ENCODE measurements at places on chromosomes 2 and 18. TPM values are rescaled to one million over a fixed set of nuclear protein-coding genes. Genes with fewer than 3 reads are reported as not detected.

Gene MDH1B
- 1.8 TPM for polyA plus RNA-seq

Gene KIDINS220
- polyA plus RNA-seq: 12.8 TPM

DNA sequence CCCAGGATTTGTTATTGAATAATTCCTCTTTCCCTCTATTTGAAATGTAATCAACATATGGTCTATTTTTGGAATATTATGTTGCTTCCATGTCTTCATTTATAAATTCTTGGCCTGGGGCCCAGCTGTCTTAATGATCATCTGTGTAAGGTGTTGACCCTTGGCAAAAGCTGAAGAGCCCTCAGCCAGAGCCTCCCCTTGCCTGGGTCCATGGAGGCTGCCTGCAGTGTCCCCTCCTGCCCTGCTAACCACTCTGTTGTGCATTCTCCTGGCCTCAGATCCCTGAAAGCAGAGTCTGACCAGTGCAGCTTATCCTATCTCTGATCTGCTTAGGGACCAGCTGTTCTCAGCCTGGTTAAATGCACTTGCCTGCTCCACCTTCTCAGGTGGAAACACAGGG lies 226.1 kb upstream of the APCDD1 start:
- DNase-seq: no peak
- H3K27ac ChIP-seq: no peak overlapping the region
- H3K36me3 ChIP-seq: peaks cover 7% of the 10 kb centered on the region
- no peaks in the 10 kb centered on the region for H3K4me1 ChIP-seq
- no peaks in the 10 kb centered on the region for H3K27me3 ChIP-seq

DNA sequence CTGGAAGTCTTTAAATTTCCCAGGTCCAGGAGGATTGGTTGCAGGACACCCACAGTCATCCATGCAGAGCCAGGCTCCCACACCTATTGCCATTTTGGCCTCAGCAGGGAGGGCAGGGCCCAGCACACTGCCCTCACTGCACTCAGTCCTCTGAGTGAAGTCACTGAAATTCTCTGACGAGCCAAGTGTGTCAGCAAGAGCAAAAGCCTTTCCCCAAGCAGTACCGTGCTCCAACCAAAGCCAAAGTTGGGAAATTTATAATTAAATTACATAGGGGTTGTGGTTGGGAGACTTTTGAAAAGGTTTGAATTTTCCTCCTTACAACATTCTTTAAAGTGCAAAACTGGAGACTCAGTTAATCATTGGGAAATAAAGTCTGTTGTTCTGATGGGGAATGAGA lies 98.5 kb upstream of the CD226 start:
- no peaks in the 10 kb centered on the region for H3K4me1 ChIP-seq
- H3K27me3 ChIP-seq: no peaks in the 10 kb centered on the region
- DNase-seq: no peak

DNA sequence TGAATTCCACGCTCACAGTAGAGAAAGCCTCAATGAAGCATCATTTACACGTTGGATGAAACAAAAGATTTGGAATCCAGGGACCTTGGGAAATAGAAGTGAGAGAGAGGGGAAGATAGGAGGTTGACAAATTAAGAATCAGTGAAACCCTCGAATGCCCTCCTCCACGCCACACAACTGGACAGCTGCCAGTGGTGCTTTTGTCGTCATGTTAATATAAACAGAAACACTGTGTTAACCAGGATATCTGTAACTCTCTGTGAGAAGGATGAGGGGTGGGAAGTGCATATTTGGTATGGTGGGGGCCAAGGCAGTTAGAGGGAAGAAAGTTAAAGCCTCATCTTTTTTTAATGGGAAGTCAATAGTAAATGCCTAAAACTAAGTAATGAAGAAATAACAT lies 108.7 kb downstream of the GFPT1 start:
- H3K27ac ChIP-seq: no peak overlapping the region
- H3K36me3 ChIP-seq: no peaks in the 10 kb centered on the region
- no peak overlapping the region for H3K4me3 ChIP-seq
- H3K27me3 ChIP-seq: no peaks in the 10 kb centered on the region
- no peak for DNase-seq

Gene SELENOI
- 8.4 TPM for polyA plus RNA-seq

Gene MZT2B
- polyA plus RNA-seq: 233 TPM

DNA sequence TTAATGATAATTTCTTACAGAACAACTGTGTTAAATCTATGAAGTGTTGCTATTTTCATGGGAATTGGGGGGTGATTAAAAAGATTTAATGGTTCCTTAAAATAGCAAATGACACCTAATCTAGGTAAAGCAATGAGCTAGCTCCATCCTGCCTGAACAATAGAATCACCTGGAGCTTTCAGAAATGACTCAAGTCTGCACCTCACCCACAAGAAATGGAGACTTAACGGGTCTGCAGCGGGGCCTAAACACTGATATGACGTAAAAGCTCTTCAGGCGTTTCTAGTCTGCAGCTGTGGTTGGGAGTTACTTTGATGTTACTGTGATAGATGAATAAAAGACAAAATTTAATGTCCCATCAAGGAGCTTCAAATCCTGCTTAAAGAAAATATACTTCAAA lies 328.2 kb downstream of the RND3 start:
- H3K27ac ChIP-seq: no peak overlapping the region
- no peaks in the 10 kb centered on the region for H3K4me1 ChIP-seq
- H3K36me3 ChIP-seq: no peaks in the 10 kb centered on the region
- no peak overlapping the region for H3K4me3 ChIP-seq
- no peaks in the 10 kb centered on the region for H3K27me3 ChIP-seq

- DNase-seq: no peak
- H3K4me3 ChIP-seq: no peak overlapping the region
- H3K4me1 ChIP-seq: peaks cover 16% of the 10 kb centered on the region
- H3K36me3 ChIP-seq: peaks cover 13% of the 10 kb centered on the region
- no peak overlapping the region for H3K27ac ChIP-seq
- 0 out of 2 replicates have a peak, but pooled peaks cover 6% of the 10 kb centered on the region for H3K27me3 ChIP-seq
Measured at GRCh38 chr2:126945118-126945517, 46.4 kb downstream of the TEX51 start.

- no peaks in the 10 kb centered on the region for H3K4me1 ChIP-seq
- no peaks in the 10 kb centered on the region for H3K36me3 ChIP-seq
- no peaks in the 10 kb centered on the region for H3K27me3 ChIP-seq
- no peak overlapping the region for H3K4me3 ChIP-seq
Measured at GRCh38 chr18:69626643-69627242, 226.1 kb downstream of the DOK6 start.

- H3K36me3 ChIP-seq: no peaks in the 10 kb centered on the region
- no peaks in the 10 kb centered on the region for H3K27me3 ChIP-seq
- peak; percentile 18 for DNase-seq
- H3K27ac ChIP-seq: no peak overlapping the region
- no peak overlapping the region for H3K4me3 ChIP-seq
- H3K4me1 ChIP-seq: peaks cover 7% of the 10 kb centered on the region
Measured at GRCh38 chr2:179796213-179797007, 65.0 kb downstream of the ZNF385B start.

DNA sequence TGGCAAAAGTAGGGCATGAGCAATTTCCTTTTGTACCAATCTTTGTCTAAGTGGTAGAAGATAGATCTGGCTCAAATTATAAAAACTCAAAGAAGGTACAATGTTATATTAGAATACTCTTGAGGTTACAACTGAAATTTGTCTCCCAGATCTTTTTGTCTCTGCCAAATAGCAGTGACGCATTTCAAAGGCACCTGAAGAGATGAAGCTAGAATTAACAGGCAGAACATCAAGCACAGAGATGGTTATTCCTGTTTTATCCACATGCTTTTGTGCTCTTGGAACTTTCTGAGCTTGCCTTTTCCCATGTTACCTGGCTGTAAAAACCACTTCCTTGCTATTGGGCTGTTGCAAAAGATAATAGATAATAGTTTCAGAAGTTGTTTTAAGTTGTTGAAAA lies 74.3 kb downstream of the GREB1L start:
- no peaks in the 10 kb centered on the region for H3K4me1 ChIP-seq
- DNase-seq: no peak
- no peak overlapping the region for H3K27ac ChIP-seq
- H3K27me3 ChIP-seq: no peaks in the 10 kb centered on the region
- H3K4me3 ChIP-seq: no peak overlapping the region
- no peaks in the 10 kb centered on the region for H3K36me3 ChIP-seq

- H3K4me3 ChIP-seq: no peak overlapping the region
- no peaks in the 10 kb centered on the region for H3K27me3 ChIP-seq
- no peaks in the 10 kb centered on the region for H3K36me3 ChIP-seq
- no peak overlapping the region for H3K27ac ChIP-seq
Measured at GRCh38 chr2:197847651-197848401, 43.4 kb downstream of the PLCL1 start.

Gene AQP12B
- polyA plus RNA-seq: not detected

Gene CIDEA
- 0.45 TPM for polyA plus RNA-seq

GRCh38 chr2:19963386-19963785 lies 26.5 kb downstream of the WDR35 start:
- H3K4me1 ChIP-seq: no peaks in the 10 kb centered on the region
- peaks cover 9% of the 10 kb centered on the region for H3K36me3 ChIP-seq
- H3K27me3 ChIP-seq: no peaks in the 10 kb centered on the region
- no peak overlapping the region for H3K4me3 ChIP-seq

Gene DSC3
- polyA plus RNA-seq: 0.52 TPM

DNA sequence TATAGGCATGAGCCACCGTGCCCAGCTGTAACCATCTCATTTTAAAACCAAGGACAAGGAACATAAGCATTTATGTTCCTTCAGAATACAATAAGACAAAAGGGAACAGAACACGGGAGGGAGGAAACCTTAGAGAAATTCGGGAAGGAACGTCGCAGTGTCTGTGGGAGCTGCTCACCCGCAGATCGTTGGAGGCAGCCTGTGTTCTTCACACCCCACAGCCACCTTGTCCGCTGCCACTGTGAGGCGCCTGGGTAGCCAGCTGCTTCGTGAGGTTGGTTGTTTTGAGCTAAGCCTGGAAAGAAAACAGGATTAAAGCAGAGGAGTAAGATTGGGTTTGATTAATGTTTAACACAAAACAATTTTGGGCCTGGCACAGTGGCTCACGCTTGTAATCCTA lies 250.0 kb downstream of the FHOD3 start:
- no peaks in the 10 kb centered on the region for H3K36me3 ChIP-seq
- 0 out of 2 replicates have a peak overlapping the region, but pooled peaks have one; percentile 45 for H3K27ac ChIP-seq
- H3K27me3 ChIP-seq: no peaks in the 10 kb centered on the region
- DNase-seq: no peak

Gene CHST10
- polyA plus RNA-seq: 9.1 TPM

- H3K36me3 ChIP-seq: peaks cover 15% of the 10 kb centered on the region
- H3K27me3 ChIP-seq: no peaks in the 10 kb centered on the region
- H3K4me3 ChIP-seq: no peak overlapping the region
- no peak overlapping the region for H3K27ac ChIP-seq
- DNase-seq: no peak
Measured at GRCh38 chr18:45860971-45861370, 35.5 kb downstream of the SIGLEC15 start.

DNA sequence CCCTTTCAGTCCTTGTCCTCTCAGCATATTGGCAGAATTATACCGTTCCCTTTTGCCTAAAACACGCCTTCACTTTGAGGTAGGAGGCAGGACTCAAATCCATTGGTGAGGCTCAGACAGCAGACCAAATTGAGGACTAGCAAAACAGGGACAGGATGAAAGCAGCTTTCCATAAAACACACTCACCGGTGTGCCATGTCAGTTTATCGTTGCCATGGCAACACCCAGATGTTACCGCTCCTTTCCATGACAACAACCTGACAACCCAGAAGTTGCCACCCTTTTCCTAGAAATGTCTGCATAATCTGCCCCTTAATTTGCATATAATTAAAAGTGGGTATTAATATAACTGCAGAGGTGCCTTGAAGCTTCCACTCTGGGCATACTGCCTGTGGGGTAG lies 730.4 kb downstream of the METTL4 start:
- no peaks in the 10 kb centered on the region for H3K27me3 ChIP-seq
- DNase-seq: peak; percentile 52
- H3K4me3 ChIP-seq: no peak overlapping the region
- H3K4me1 ChIP-seq: no peaks in the 10 kb centered on the region
- H3K27ac ChIP-seq: no peak overlapping the region
- no peaks in the 10 kb centered on the region for H3K36me3 ChIP-seq

DNA sequence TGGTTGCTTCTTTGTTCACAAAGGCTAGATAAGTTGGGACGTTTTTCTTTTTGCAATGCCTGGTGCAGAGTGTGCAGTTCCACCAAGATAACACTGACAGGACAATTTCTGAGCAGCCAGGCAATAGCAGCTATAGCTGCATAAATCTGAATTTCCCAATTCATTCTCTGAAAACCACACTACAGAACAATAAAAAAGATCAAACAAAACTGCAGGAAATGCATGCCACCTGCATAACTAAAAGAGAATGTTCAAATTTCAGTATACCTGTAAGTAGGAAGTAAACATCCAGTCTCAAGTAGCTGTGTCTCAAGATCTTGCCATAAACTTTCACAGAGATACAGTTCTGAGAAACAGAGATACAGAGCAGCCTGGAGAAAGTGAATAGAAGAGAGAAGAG lies 5.3 kb upstream of the KCTD18 start:
- no peak overlapping the region for H3K4me3 ChIP-seq
- H3K27me3 ChIP-seq: no peaks in the 10 kb centered on the region
- no peak for DNase-seq
- peaks cover 9% of the 10 kb centered on the region for H3K4me1 ChIP-seq
- H3K36me3 ChIP-seq: no peaks in the 10 kb centered on the region

DNA sequence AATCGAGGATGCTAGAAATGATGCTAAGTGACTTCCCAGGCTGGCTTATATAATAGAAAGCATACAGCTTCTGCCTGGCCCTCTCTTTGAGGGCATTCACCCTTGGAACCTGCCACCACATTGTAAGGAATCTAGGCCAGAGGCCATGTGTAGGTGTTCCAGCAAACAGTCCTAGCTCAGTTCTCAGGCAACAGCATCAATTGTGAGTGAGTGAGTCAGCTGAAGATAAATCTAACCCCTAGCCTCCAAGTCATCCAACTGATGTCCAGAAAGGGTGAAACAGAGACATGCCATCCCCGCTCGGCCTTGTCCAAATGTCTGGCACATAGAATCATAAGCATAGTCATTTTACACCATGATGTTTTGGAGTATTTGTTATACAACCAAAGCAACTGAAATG lies 324.3 kb upstream of the KLHL14 start:
- no peaks in the 10 kb centered on the region for H3K27me3 ChIP-seq
- no peak overlapping the region for H3K27ac ChIP-seq
- no peak overlapping the region for H3K4me3 ChIP-seq
- H3K36me3 ChIP-seq: no peaks in the 10 kb centered on the region
- no peak for DNase-seq

GRCh38 chr2:113692698-113693428 lies 63.6 kb downstream of the SLC35F5 start:
- H3K4me1 ChIP-seq: no peaks in the 10 kb centered on the region
- DNase-seq: no peak
- no peak overlapping the region for H3K27ac ChIP-seq

DNA sequence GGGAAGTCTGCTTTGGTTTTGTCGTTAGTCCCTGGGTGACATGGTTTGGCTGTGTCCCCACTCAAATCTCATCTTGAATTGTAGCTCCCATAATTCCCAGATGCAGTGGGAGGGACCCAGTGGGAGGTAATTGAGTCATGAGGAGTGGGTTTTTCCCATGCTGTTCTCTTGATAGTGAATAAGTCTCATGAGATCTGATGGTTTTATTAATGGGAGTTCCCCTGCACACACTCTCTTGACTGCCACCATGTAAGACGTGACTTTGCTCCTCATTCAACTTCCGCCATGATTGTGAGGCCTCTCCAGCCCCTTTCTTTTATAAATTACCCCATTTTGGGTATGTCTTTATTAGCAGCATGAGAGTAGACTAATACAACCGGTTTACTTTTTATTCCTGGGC lies 405.8 kb upstream of the ID2 start:
- no peaks in the 10 kb centered on the region for H3K27me3 ChIP-seq
- no peaks in the 10 kb centered on the region for H3K4me1 ChIP-seq
- no peaks in the 10 kb centered on the region for H3K36me3 ChIP-seq
- DNase-seq: no peak

- H3K36me3 ChIP-seq: no peaks in the 10 kb centered on the region
- peaks cover 27% of the 10 kb centered on the region for H3K4me1 ChIP-seq
- peaks cover 3% of the 10 kb centered on the region for H3K27me3 ChIP-seq
- H3K27ac ChIP-seq: no peak overlapping the region
- no peak overlapping the region for H3K4me3 ChIP-seq
- DNase-seq: no peak
Measured at GRCh38 chr18:21267400-21267799, 25.4 kb downstream of the GREB1L start.

Gene CHN1
- 28.1 TPM for polyA plus RNA-seq
